ENCODE measurements at places on chromosomes 13 and 19. TPM values are rescaled to one million over a fixed set of nuclear protein-coding genes. Genes with fewer than 3 reads are reported as not detected.

MIR17HG gene
- 8.7 TPM for total RNA-seq

- DNase-seq, result no peak
- no peak overlapping the region for H3K4me3 ChIP-seq
- peaks cover 2% of the 10 kb centered on the region for H3K4me1 ChIP-seq
- no peaks in the 10 kb centered on the region for H3K27me3 ChIP-seq
- H3K27ac ChIP-seq, result no peak overlapping the region
- H3K36me3 ChIP-seq, result no peaks in the 10 kb centered on the region
Observed at GRCh38 chr13:21106089-21106488, 44.7 kb upstream of the LATS2 start.

ZNF763 gene
- total RNA-seq, result 2.1 TPM

MEIOSIN gene
- total RNA-seq, result not detected

- H3K4me1 ChIP-seq, result peaks cover 14% of the 10 kb centered on the region
- H3K4me3 ChIP-seq, result no peak overlapping the region
- no peak overlapping the region for H3K27ac ChIP-seq
Observed at GRCh38 chr13:32117701-32118100, 86.1 kb downstream of the FRY start.
